DND-41 (cell line): ENCODE measurements at places on chromosomes 13 and 19.

DNA sequence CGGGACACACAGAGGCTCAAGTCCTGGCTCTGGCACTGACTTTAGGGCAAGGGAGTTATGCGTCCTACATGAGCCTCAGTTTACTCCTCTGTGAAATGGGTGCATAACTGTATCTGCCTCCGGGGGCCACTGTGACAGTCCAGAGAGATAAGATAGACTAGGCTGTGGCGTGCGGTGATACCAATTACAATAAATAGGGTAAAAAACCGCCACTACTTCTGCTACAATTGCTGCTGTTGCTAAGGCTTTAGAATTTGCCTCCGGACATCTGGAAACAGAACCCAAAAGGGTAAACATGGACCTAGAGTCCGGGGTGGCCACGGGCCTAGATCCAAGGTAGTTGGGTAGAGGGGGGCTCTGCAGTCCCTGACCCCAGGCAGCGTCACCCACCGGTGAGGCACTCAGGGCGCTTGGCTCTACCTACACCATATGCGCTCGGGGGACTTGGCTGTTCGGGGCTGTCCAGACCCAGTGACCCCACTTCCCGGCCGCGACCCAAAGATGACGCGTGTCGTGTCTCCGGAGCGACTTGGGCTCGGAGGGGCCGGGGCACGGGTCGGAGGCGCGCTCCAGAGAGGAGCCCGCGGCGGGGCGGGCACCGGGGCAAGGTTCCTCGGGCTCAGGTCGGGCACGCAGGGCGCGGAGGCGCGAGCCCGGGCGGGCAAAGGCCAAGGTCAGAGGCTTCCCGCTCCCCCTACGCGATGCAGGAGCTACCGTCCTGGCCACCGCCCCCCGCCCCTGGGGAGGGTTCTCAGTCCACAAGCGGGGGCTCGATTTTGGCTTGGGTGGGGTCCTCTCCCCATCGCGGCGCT lies 1.1 kb downstream of the INSR start:
- peak overlapping the region; percentile 65 for H3K4me3 ChIP-seq
- no peaks in the 10 kb centered on the region for H3K27me3 ChIP-seq
- no peak overlapping the region; the same call in 1 of the 2 replicates for H3K27ac ChIP-seq
- no peak for DNase-seq

DNA sequence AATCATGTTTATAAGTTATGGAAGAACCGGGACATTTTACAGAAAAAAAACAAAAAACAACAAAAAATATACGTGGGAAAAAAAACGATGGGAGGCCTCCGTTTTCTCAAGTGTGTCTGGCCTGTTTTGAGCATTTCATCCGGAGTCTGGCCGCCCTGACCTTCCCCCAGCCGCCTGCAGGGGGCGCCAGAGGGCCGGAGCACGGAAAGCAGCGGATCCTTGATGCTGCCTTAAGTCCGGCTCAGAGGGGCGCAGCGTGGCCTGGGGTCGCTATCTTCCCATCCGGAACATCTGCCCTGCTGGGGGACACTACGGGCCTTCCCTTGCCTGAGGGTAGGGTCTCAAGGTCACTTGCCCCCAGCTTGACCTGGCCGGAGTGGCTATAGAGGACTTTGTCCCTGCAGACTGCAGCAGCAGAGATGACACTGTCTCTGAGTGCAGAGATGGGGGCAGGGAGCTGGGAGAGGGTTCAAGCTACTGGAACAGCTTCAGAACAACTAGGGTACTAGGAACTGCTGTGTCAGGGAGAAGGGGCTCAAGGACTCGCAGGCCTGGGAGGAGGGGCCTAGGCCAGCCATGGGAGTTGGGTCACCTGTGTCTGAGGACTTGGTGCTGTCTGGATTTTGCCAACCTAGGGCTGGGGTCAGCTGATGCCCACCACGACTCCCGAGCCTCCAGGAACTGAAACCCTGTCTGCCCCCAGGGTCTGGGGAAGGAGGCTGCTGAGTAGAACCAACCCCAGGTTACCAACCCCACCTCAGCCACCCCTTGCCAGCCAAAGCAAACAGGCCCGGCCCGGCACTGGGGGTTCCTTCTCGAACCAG lies 1.8 kb upstream of the APOE start:
- peak; percentile 64 for DNase-seq
- no peaks in the 10 kb centered on the region for H3K27me3 ChIP-seq
- H3K4me3 ChIP-seq: no peak overlapping the region
- peaks cover 41% of the 10 kb centered on the region for H3K36me3 ChIP-seq
- no peaks in the 10 kb centered on the region for H3K4me1 ChIP-seq

DNA sequence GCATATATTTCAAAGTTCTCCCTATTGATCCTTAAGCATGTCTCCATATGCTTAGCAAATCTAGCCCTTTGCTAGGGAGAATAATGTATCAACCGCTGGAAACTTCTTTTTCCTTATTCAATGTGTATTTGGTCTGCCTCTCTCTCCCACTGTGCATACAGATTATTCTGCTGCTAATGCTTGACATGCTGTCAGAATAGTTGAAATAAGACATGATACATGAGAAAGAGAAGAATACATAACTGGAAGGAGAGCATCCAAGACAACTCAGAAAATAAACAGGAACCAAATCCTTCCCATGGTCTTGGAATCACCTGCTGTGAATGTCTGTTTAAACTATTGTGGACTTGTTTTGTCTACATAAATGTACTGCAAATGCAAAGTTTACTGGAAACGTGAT lies 1103.0 kb downstream of the EFNB2 start:
- H3K4me3 ChIP-seq: no peak overlapping the region
- no peaks in the 10 kb centered on the region for H3K36me3 ChIP-seq
- H3K27me3 ChIP-seq: no peaks in the 10 kb centered on the region
- no peak for DNase-seq
- H3K27ac ChIP-seq: no peak overlapping the region

GRCh38 chr19:1041272-1041834 lies 1.4 kb downstream of the ABCA7 start:
- no peak for DNase-seq
- peaks cover 16% of the 10 kb centered on the region for H3K36me3 ChIP-seq
- peak overlapping the region; percentile 79 for H3K4me3 ChIP-seq
- peaks cover 48% of the 10 kb centered on the region for H3K4me1 ChIP-seq

GRCh38 chr13:44576351-44577235 lies 463 bp upstream of the TSC22D1 start:
- peak; percentile 42 for DNase-seq
- no peaks in the 10 kb centered on the region for H3K27me3 ChIP-seq
- peak overlapping the region; percentile 90 for H3K27ac ChIP-seq
- peaks cover 16% of the 10 kb centered on the region for H3K36me3 ChIP-seq
- H3K4me1 ChIP-seq: peaks cover 53% of the 10 kb centered on the region

- no peak for DNase-seq
- no peak overlapping the region for H3K4me3 ChIP-seq
- no peaks in the 10 kb centered on the region for H3K36me3 ChIP-seq
- H3K4me1 ChIP-seq: no peaks in the 10 kb centered on the region
- H3K27me3 ChIP-seq: no peaks in the 10 kb centered on the region
These were observed 37.4 kb downstream of the CCL25 start for GRCh38 chr19:8089664-8090601.

GRCh38 chr13:76687467-76687866 lies 198.7 kb downstream of the KCTD12 start:
- no peaks in the 10 kb centered on the region for H3K4me1 ChIP-seq
- no peaks in the 10 kb centered on the region for H3K27me3 ChIP-seq
- H3K36me3 ChIP-seq: no peaks in the 10 kb centered on the region
- no peak overlapping the region for H3K4me3 ChIP-seq
- H3K27ac ChIP-seq: no peak overlapping the region

GRCh38 chr13:24648271-24648670 lies 31.9 kb upstream of the ATP12A start:
- no peaks in the 10 kb centered on the region for H3K36me3 ChIP-seq
- no peak overlapping the region for H3K4me3 ChIP-seq
- DNase-seq: no peak
- no peak overlapping the region for H3K27ac ChIP-seq
- no peaks in the 10 kb centered on the region for H3K4me1 ChIP-seq

- peaks cover 9% of the 10 kb centered on the region for H3K27me3 ChIP-seq
- no peak for DNase-seq
- no peak overlapping the region for H3K27ac ChIP-seq
- H3K36me3 ChIP-seq: no peaks in the 10 kb centered on the region
These were observed 36.2 kb downstream of the AMER2 start for GRCh38 chr13:25135896-25136295.
